SJSA1 (cell line): ENCODE measurements at places on chromosomes 1 and 21. TPM values are rescaled to one million over a fixed set of nuclear protein-coding genes. Genes with fewer than 3 reads are reported as not detected.

LIX1L gene
- 24.3 and 34.1 TPM in 2 replicates for total RNA-seq

GRCh38 chr1:34781071-34781843, at the start of gene GJB3:
TSS of gene GJB3 (plus strand) at chr1:34781214. CDS start at chr1:34784763, 3,549 bp downstream.
- no peak for DNase-seq

DNA sequence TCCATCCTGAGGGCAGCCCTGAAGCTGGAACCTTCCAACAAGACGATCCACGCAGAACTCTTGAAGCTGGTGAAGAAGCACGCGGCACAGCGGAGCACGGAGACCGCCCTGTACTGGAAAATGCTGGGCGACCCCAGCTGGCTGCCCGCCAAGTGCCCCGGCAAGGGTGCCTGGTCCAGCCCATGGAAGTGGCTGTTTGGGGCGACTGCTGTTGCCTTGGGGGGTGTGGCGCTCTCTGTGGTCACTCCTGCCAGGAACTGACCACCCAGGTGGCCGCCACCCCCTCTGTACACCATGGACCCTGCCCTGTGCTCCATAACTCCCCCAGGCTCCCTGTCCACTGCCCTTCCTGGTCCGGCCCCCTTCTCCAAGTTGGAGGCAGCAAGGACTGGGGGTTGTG, 90.8 kb downstream of the PPP1R12B start:
- no peak for DNase-seq

SYDE2 gene
- 5.5 and 8.4 TPM in 2 replicates for total RNA-seq

DNA sequence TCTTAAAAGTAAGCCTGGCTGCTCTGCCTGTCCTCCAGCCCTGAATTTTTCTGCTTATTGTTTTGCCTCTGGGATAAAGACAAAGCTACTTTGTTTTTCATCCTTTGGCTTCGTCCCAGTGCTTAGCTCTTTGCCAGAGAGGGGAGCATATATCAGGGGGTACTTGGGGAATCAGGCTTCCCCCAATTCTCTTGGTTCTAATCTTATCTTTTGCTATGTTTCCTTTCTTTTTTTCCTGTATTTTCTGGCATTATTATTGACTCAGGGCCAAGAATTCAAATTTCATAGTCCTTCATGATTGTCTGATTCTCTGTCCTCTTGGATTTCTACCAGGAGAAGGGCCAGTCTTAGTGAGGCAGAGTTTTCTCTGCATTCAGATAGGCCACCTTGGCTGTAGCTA, 51.2 kb downstream of the GIPC2 start:
- no peak for DNase-seq

DNA sequence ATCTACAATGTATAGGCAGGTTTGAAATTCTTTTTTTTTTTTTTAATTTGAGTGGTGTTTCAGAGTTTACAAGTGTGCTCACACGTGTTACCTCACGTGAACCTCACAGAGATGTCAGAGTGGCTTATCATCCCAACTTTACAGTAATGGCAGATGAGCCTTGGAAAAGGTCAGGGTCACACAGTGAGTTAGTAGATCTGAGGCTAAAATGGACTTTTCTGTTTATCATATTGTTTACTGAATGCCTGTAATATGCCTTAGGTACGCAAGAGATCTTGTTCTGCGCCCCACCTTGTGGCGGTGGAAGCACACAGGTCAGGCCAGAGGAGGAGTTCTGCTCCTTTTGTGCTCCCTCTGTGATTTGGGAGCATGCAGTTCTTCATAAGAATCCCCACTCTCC, 80.0 kb downstream of the DYRK1A start:
- no peak for DNase-seq

DNA sequence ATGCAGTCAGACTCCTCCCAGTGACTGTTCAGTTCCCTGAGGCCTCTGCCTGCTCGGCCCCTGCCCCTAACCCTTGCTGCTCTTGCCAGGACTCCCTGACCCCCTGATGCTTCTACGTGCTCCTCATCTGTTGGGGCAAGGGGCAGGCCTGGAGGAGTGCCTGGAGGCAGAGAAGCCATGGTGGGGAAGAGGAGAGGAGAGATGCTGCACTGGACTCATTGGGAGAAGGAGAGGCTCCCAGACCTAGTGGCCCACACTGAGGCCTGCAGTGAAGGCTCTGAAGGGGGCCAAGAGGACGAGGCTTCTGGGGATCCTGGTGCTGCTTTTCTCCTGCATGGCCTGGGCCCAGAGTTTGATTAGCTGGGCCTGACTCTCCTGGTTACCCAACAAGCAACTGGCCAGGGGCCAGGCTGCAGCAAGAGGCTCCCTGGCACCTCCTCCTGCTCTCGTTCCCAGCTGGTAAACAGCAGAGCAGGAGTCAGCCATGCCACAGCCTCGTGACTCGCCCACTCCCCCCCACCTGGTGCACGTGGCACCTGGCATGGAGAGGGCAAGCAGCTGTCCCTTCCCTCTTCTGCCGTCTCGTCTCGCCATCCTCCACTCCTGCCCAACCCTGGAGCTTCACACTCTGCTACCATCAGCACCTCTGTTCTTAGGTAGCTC, 847 bp upstream of the RORC start:
- DNase-seq: no peak

DNA sequence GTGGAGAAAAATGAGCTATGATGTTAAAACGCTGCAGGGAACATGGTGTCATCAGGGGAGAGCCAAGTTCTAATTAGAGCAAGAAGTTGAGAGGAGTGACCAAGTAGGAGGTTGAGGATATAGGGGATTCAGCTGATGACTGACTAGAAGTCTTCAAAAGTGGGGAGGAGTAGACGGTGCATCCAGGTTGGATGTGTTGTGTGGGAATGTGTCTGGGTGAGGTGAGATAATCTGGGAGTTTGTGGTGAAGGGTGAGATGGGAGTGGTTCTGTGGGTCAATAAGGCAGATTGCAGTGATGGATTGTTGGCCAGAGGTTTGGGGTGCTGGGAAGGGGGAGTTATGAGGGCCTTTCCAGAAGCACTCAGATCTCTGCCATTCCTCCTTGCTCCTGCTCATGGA, 72.0 kb upstream of the IRF2BP2 start:
- DNase-seq: no peak

DNA sequence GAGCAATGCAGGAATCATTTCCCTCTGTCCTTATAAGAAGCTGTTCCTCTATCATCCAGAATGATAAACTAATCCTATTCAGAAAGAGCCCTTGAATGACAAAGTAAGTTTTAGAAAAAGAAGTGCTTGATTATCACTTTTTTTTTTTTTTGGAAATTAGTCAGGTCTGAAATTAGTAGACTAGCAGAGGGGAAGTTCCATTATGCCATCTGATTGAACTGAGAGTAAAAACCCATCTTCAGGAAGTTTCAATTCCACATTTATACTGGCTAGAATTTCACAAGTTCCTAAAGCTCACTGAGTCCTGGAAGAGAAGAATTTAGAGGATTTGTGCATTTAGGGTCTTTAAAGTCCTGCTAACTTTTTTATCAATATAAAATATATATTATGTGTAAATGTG, 128.8 kb upstream of the COA6 start:
- no peak for DNase-seq

DNA sequence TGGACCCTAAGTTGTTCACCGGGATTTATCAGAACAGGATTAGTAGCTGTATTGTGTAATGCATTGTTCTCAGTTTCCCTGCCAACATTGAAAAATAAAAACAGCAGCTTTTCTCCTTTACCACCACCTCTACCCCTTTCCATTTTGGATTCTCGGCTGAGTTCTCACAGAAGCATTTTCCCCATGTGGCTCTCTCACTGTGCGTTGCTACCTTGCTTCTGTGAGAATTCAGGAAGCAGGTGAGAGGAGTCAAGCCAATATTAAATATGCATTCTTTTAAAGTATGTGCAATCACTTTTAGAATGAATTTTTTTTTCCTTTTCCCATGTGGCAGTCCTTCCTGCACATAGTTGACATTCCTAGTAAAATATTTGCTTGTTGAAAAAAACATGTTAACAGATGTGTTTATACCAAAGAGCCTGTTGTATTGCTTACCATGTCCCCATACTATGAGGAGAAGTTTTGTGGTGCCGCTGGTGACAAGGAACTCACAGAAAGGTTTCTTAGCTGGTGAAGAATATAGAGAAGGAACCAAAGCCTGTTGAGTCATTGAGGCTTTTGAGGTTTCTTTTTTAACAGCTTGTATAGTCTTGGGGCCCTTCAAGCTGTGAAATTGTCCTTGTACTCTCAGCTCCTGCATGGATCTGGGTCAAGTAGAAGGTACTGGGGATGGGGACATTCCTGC, 3.9 kb upstream of the OLFML3 start:
- peak; percentile 75 for DNase-seq

DNA sequence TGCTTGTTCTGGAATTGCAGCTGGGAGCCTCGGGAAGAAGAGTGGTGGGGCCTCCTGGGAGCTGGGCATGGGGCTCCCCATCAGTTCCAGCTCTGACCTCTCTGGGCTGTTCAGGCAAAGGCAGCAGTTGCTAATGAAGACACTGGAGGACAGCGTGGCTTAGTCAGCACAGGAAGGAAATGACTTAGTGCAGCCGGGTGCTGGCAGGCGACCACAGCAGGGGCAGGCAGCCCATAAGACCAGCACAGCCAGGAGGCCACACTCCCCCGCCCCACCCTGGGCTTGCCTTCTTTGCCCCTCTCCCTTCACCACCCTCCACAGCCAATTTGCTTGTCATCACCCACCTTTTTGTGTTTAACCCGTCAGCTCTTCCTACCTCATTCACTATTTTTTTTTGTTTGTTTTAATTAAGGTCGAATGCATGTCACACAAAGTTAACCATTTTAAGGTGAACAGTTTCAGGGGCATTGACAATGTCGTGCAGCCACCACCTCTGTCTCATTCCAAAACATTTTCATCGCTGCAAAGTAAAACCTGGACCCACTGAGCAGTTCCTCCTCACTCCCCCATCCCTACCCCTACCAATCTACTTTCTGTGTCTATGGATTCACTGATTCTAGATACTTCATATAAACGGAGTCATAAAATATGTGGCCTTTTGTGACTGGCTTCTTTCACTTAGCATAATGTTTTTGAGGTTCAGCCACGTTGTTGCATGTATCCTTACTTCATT, 10.9 kb downstream of the OLIG2 start:
- no peak for DNase-seq

HSD3B1 gene
- total RNA-seq: not detected in 2 replicates

SH2D1B gene
- not detected in 2 replicates for total RNA-seq

- no peak for DNase-seq
Measured at GRCh38 chr21:45513741-45514310, 28.4 kb downstream of the SLC19A1 start.

DNA sequence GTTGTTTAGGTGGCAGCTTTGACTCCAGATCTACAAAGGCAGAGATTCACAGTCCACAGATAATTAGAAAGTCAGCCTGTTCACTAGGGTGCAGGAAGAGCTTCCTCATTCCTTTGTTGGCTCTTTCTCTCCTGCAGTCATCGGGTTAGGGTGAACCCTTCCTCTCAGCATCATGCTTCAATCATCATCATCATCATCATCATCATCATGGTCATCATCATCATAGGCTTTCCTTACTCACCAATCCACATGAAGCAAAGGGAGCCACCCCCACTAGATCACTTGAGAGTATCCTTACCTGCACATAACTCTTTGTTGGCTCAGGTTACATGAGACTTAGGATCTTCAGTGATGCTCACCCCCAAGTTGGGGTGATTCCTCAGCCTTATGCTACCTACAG, 19.0 kb downstream of the MPZ start:
- DNase-seq: no peak

PTPRF gene
- 11.0 and 11.5 TPM in 2 replicates for total RNA-seq

GRCh38 chr1:70353601-70354331, 756 bp downstream of the ANKRD13C start:
- DNase-seq: peak; percentile 89

DNA sequence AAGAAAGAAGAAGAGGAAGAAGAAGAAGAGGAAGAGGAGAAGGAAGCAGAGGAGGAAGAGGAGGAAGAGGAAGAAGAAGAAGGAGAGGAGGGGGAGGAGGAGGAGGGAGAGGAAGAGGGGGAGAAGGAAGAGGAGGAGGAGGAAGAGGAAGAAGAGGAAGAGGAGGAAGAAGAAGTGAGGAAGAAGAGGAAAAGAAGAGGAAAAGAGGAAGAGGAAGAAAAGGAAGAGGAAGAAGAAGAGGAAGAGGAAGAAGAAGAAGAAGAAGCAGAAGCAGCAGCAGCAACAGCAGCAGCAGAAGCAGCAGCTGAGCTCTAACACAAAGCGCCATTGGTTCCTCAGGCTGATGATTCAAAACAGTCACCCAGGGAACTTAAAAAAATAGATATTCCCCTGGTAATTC, 34.0 kb downstream of the DNAI4 start:
- no peak for DNase-seq
